ENCODE measurements at places on chromosomes 2 and 18.

GRCh38 chr2:20433946-20434553 lies 12.8 kb upstream of the RHOB start:
- DNase-seq = no peak

DNA sequence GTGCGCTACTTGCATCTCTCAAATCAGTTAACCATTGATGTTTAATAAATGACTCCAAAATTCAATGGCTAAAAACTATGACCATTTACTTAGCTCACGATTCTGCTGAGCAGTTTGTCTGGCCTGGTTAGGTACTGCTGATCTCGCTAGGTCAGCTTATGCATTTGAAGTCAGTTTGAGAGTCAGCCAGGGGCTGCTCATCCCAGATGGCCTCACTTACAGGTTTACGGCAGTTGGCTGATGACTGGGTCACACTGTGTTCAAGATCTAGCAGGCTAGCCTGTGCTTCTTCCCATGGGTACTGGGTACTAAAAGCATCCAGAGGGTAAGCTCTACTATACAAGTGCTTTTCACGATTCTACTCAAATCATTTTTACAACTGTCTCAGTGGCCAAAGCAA lies 122.1 kb downstream of the DLGAP1 start:
- DNase-seq = no peak

GRCh38 chr2:213995400-213996105 lies 415.3 kb upstream of the VWC2L start:
- DNase-seq = peak; percentile 98

GRCh38 chr18:33576999-33577646 lies 896 bp upstream of the ASXL3 start:
- DNase-seq = no peak

- no peak for DNase-seq
These were observed 88.3 kb downstream of the ZNF516 start for GRCh38 chr18:76406791-76407190.

DNA sequence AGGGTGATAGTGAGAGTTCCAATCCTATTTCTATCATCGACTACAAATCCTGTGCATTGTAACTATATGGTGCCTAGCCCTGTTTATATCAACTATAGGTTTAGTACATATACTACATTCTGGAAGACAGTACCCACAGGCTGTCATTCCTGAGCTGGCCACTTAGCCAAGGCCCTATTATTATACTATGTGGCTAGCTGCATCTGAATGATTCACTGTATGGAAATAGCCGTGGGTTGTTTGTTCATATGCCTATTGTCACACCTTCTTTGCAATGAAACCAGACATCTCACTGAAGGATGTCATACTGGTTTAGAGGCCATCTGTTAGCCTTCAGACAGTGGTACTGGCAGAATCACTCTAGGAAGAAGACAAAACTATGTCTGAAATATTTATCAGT lies 62.3 kb upstream of the FSIP2 start:
- DNase-seq = peak; percentile 37

DNA sequence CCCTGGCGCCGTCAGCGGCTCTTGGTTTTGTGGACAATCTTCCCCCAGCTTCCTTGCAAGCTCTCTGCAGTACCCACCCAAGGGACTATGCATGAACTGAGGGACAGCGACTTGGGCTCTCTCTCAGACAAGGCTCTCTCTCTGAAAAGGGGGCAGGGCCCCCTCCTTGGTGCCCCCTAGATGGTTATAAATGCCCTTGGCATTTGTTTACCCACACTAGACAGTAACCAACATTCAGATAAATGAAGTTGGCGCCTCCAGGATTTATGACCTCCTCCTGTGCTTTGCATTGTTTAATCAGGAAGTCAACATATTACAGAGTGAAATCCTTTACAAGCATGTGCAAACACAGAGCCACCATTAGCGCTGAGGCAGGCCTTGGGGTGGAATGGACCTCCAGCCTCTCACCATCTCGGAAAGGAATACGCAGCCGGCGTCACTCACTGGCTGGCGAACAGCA lies 547.4 kb upstream of the ID2 start:
- no peak for DNase-seq

GRCh38 chr18:62607302-62607701 lies 84.5 kb downstream of the ZCCHC2 start:
- DNase-seq = no peak

- DNase-seq = no peak
These were observed 105.3 kb downstream of the ZNF516 start for GRCh38 chr18:76389716-76390115.

GRCh38 chr18:3037423-3037915 lies 24.5 kb upstream of the LPIN2 start:
- peak; percentile 91 for DNase-seq

DNA sequence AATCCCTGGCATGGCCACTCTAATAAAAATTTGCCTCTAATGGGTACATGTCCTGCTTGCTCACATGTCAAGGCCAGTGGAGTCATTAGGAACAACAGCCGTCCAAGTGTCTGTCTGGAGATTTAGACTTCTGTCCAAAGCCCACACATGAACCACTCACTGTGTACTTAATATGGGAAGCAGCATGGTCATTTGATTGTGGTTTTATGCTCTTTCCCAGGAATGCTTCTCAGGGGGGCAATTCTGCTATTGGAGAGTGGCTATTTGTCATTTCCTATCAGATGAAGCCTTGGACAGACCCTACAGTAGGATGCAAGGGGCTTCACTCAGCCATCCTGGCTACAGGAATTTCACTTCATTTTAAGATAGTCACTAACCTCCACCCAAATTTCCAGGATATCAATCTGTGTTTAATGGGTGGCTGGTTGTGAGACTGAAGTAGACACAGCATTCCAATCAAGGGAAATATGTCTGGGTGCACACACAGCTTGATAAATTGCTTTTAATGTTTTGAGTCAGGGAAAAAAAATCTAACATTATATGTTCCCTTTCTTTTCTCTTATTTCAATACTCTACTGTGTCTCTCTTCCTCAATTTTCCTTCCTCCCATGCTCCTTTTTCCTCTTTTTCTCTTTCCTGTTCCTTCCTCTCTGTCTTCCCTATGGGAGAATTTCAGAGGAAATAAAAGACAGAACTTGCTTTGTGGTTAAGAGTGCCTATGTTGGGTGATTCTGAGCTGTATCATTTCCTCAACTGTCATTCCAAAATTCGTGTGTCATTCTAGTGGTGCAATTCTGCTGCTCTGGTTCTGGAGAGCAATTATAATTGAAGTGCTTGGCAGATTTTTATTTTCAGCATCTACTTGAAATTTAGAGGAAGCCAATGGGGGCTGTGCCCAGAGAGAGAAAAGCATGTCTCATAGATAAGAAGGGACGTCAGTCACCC lies 320.1 kb downstream of the OSR1 start:
- peak; percentile 87 for DNase-seq

DNA sequence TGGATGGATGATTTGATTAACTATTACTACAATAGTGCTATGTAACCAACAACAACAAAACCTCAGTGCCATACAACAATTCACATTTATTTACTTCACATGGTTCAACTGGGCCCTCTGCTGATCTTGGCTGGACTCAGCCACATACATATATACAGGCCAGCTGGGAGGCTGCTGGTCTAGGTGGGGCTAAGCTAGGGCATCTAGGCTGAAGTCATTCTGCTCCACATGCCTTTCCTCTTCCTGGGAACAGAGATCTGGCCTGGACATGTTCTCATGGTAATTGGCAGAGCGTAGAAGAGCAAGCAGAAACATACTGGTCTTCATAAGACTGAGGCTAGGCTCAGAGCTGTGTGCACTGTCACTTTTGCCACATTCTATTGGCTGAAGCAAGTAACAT lies 102.8 kb upstream of the RNF152 start:
- no peak for DNase-seq

DNA sequence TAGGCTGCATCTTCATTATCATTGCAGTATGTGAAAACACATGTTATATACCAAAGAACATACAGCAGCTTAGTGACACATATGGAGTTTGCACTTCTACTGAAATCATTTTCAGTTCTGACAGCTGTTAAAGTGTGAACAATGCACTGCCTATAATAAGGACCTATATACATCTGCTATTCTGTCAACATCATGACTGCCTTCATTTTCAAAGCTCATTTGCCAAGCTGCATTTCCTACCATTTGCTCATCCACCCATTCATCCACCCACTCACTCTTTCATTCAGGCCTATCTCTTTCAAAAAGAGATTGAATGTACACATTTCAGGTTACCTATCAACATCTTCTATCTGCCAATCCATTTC lies 81.7 kb upstream of the STK17B start:
- DNase-seq = no peak

- DNase-seq = no peak
These were observed 51.0 kb downstream of the LDLRAD4 start for GRCh38 chr18:13269521-13270011.

GRCh38 chr2:134988994-134989605 lies 58.1 kb downstream of the MAP3K19 start:
- DNase-seq = peak; percentile 57
